ENCODE measurements at places on chromosomes 3 and 15.

GRCh38 chr15:64029633-64030032, 16.7 kb downstream of the DAPK2 start:
- DNase-seq, result no peak

- DNase-seq, result no peak
These were observed 1.2 kb upstream of the ABHD17C start for GRCh38 chr15:80693682-80694610.

DNA sequence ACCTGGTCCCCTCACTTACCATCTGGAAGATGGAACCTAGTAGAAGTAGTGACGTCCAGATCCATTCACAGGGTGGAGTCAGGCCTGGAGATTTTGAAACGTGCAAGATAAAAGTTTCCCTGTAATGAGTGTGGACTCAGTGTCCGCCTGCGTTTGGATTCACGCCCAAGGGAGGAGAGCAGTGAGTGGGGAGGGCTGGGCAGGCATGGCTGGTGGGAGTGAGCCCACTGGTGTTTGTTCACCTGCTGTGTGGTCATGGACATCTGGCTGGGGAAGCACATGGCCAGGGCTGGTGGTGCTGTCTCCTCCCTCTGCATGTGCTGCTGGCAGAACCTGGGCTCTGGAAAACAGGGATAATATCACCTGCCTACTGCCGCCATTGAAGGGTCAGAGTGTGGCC, 37.0 kb downstream of the RLBP1 start:
- no peak for DNase-seq

- no peak for DNase-seq
These were observed 70.4 kb downstream of the ST6GAL1 start for GRCh38 chr3:187000711-187001151.

DNA sequence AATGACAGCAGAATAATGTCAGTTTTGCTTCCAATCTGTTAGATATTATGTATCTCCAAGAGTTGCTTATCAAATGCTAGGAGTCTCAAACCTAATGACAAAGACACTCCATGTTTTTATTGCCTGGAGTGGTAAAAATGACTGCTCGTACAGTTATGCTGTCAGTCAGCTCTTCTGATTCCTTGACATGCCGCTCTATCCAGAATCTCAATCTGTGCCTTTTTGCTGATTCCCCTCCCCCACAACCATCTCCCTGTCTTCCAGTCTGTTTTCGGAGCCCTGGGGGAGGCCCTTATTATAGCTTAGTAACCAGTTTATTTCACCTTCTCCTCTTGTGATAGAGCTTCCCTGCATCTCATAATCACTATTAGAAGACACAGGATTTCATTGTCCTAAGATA, 2.6 kb downstream of the MKRN2 start:
- no peak for DNase-seq

DNA sequence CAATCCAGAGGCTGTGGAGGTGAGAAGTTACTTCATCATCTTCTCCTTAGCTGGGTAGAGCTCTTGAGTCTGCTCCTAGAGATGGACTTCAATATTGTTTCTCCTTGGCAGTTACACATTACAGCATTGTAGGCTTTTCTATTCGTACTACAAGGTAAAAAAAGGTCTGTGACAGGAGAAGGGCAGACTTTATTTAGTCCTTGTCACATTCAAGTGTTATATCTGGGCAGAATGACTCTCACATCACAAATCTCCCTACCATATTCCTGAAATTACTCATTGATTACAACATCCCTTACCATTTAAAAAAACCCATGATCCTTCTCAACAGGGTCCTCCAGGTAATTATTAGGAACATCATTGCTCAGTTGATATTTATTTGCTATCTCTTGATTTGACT, 75.0 kb downstream of the AGBL1 start:
- DNase-seq, result no peak

GRCh38 chr3:134340362-134340981, 33.8 kb downstream of the AMOTL2 start:
- DNase-seq, result no peak

DNA sequence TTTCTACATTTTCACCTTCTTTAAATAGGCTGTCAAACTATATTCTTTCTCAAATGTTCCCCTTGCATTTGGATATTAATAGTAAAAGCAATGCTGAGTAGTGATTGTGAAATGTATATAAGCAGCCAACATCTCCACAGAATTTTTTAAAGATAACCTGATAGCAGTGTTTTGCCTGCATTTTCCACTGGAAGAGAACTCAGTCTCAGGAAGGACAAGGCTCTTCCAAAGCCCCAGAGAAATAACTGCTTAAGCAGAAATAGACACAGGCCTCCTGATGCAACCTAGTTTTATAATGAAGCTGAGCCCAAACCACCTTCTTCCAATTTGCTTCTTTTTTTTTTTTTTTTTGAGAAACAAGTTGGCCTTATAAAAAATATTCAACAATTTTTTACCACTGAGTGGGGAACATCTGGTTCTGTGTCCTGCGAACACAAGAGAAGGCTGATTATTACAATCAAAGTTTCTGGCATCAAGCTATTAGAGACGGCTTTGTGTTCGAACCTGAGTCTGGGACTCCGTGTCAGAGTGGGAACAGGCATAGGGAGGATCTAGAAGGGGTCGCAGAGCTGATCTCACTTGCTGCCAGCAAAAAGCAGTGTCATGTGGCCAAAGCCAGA, 332.5 kb upstream of the TBL1XR1 start:
- DNase-seq, result no peak

GRCh38 chr3:195895861-195896360, 12.4 kb downstream of the TNK2 start:
- peak; percentile 61 for DNase-seq

DNA sequence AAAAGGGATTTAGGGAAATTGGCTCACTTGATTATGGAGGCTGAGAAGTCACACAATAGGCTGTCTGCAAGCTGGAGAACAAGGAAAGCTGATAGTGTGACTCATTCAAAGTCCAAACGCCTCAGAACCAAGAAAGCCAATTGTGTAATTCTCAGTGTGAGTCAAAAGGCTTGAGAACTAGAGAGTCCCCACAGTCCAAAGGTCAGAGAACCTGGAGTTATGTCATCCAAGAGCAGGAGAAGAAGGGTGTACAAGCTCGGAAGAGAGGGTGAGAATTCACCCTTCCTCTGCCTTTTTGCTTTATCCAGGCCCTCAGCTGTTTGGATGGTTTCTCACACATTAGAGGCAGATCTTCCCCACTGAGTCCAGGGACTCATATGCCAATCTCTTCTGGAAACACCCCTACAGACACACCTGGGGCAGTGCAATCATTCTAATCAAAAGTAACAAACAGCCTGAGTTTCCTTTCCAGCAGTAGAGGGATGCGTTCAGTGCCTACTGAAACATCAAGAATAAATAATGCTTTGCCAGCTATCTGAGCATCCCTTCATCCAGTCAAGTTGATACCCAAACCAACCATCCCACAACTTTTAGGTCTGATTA, 271.5 kb downstream of the SATB1 start:
- no peak for DNase-seq

- no peak for DNase-seq
These were observed 173.7 kb downstream of the ATG7 start for GRCh38 chr3:11445883-11446282.

GRCh38 chr15:52749258-52749657, 40.9 kb downstream of the ONECUT1 start:
- no peak for DNase-seq

DNA sequence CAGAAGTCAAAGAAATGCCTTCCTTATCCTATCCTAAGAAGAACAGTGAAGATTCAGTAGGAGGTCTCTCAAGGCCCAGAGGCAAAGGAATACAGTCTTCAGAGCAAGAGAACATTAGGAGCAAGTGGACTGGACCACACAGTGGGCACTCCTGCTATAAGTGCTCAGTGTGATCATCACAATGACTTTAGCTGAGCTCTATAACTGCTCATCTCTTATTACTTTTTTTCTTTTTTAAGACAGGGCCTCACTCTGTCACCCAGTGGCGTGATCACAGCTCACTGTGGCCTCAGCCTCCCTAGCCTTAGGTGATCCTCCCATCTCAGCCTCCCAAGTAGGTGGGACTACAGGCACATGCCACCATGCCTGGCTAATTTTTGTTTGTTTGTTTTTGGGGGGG, 48.1 kb downstream of the COL8A1 start:
- no peak for DNase-seq

- DNase-seq, result no peak
These were observed 245.7 kb upstream of the TPRG1 start for GRCh38 chr3:188926111-188926510.

- no peak for DNase-seq
These were observed 153.6 kb downstream of the AKAP13 start for GRCh38 chr15:85534031-85534430.

DNA sequence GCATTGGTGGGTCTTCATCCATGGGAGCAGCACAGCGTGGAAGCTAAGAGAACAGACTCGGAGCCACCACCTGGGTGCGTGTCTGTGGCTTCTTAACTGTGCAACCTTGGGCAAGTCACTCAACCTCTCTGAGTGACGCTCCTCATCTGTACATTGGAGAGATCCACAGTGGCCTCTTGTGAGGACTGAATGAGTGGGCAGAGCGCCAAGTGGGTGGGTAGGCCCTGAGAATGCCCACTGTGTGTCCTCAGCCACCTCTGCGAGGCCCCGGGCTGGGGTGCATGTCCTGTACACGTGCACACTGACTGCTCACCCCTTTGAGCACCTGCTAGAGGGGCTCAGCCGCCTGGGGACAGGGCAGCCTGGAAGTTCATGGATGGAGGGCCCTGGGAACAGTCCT, 99.6 kb upstream of the PRR23E start:
- no peak for DNase-seq

GRCh38 chr3:46335541-46335940, 18.4 kb upstream of the CCR2 start:
- DNase-seq, result no peak

DNA sequence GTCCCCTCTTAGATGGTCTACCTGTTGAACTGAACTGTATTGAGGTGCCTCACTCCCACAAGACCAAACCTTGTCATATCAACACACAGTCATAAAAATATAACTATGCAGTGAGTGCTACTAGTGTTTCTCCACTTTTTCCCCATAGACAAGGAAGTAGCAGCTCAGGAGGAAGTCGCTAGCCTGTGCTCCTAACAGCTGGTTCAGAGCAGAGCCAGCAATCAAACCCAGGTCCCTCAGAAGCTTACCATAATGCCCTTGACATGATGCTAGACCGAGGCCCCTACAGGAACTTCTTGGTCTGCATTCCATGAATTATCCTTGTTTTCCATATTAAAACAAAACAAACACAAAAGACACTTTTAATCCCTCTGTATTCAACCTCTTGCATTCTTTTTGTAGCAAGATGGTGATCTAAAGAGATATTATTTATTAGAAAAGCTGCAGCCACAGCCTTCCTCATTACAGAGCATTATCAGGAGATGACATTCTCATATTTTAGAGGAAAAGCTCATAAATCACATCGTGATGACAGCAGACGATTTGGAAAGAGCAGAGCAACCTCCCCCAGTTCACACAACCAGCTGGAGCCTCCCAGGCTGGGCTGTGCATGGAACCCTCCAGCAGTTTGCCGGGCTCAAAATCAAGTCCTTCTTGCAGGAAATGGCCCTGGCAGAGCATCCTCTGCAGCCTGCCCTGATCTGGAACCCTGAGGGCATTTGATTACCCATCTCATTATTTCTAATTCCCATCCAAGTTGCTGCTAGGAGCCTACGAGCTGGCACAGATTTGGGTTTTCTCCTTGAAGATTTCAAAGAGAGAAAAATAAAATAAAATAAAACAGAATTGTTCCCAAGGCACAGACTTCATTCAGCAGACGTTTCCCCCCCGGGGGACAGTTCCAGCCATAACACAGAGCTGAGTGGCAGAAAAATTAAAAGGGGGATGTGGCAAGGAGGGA, 118.8 kb downstream of the SRGAP3 start:
- no peak for DNase-seq

- DNase-seq, result no peak
These were observed 3.3 kb downstream of the MRPS11 start for GRCh38 chr15:88470625-88471372.

GRCh38 chr3:134796281-134797056, 1.4 kb downstream of the EPHB1 start:
- no peak for DNase-seq

- peak; percentile 45 for DNase-seq
These were observed 12.9 kb downstream of the VPS18 start for GRCh38 chr15:40906991-40907802.

DNA sequence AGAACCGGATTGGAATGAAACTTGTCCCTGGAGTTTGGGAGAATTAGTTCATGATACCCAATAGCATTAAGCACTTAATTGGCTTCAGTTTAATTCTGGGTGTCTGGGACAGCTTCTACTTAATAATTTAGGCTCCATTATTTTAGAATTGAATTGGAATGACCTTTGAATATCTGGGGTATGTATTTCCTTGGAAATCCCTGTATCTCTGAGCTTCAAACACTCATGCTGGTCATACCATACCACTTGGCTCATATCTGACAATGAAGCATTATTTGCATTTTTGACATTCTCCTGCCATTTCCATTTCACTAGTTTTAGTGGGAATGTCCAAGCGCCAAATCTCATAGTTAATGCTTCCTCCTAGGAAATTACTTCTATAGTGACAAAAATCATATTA, 393.1 kb downstream of the DIPK2A start:
- no peak for DNase-seq

- DNase-seq, result no peak
These were observed 131.5 kb upstream of the SATB1 start for GRCh38 chr3:18556503-18557135.

DNA sequence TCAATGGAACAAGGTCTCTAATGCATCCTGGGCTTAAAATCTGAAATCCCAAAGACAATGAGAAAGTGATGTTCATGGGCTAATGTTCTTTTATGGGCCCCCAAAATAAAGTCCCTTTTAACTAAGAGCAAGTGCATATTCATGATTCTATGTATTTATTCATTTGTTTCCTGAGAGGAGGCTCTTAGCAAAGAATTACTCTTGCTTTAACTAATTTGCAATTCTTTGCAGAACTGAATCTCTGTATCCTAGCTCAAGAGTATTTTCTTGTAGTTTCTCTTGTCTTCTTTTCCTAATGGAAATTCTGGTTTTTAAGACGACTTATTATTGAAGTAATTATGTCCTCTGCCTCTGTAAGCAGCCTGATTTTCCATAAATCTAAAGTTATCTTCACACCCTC, 202.2 kb upstream of the TP63 start:
- DNase-seq, result no peak
